ENCODE measurements at places on chromosomes 2 and 18.

- DNase-seq = peak; percentile 29
Observed at GRCh38 chr2:13193900-13194299, 477.2 kb downstream of the TRIB2 start.

DNA sequence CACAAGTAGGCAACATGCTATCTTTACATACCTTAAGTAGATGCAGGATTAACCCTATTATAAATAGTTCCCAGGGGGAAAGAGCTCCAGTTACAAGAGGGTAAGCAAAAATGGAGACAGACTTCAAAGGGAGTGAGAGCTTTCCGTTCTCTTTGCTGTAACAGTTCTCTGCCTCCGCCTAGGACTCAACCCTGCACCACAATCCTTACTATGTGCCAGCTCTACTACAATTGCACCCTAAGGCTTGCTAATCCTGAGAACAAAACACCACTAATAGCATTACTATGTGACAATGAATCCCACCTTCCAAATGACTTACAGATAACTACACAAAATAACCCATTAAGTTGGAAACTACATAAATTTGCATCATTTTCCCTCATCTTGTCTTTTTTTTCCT, 7.7 kb downstream of the ZBTB14 start:
- no peak for DNase-seq

DNA sequence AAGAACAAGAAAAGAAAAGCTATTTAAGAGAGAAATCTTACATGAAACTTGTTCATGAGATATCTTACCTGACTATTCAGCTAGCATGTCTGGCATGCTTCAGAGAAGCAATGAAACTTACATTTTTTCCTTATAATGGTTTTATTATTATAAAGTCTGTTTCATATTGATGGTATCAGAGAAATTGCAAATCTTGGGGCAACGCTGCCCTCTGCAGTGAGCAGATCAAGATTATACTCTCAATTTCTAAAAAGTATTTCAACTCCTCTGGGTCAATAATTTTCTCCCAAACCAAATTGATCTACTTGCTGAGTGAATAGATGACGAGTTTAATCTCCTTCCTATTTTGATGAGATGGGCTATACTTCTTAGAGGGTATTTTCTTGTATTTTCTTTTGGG, 235.6 kb downstream of the NUP35 start:
- peak; percentile 20 for DNase-seq

- no peak for DNase-seq
Observed at GRCh38 chr2:56291711-56292110, 107.9 kb downstream of the CCDC85A start.

- DNase-seq = no peak
Observed at GRCh38 chr2:183037074-183037552, 1.1 kb downstream of the NCKAP1 start.

- peak; percentile 51 for DNase-seq
Observed at GRCh38 chr18:2618009-2618408, 37.5 kb upstream of the SMCHD1 start.

All from fibroblast of skin of scalp (primary cell).